ENCODE measurements at places on chromosomes 7 and 10.

- DNase-seq = no peak
Observed at GRCh38 chr7:135328053-135328452, 94.4 kb downstream of the STRA8 start.

DNA sequence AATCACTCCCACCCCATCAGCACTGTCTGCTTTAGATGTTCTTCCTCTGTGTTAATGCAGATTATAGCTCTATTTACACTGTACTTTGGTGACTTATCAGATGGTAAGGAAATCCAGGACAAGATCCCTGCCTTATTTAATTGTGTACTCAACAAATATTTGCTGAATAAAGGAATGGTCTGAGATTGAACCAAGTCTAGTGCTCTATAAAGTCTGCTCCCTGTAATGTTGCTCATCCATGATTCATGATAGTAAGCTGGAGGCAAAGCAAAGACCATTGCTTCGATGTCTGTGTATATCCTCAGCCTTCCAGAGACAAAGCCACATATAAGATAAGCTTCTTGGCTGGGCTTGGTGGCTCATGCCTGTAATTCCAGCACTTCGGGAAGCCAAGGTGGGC is 33.5 kb downstream of the PLCE1 start:
- DNase-seq = no peak

- no peak for DNase-seq
Observed at GRCh38 chr10:129932751-129933433, 31.2 kb downstream of the EBF3 start.

- DNase-seq = no peak
Observed at GRCh38 chr10:86294346-86295265, 72.0 kb downstream of the GRID1 start.

DNA sequence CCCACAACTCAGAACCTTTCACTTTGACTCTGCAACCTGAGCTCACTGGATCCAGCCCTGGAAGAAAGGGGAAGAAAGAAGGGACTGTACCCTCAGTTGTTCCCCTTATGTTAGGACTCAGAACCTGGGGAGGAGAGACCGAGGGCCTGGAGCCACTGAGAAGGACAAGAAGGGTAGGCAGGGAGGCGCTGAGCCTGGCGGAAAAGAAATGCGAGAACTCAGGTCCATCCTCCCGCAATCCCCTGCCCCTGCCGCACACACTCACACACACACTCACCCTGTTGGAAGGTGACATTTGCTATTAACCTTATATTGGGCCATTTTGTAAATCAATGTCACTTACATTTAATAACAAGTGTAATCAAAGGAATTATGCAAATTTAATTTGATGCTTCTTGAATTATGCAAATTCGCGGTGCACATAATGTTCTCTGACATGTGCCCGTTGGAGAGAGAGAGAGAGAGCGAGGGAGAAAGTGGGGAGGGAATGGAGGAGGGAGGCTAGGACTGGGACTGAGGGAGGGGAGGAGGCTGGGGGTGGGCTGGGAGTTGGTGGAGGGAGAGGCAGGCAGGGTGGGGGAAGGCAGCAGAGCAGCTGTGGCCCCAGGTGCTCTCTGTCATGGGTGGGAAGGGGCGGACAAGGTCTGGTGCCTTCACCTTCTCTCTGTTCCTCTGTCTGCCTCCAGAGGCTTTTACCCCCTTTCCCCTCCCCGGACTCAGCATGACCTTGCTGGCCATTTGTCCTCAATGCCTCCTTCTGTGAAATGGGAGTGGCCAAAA is 99.6 kb upstream of the PAX2 start:
- DNase-seq = no peak

GRCh38 chr7:100785878-100786277 is 41.4 kb downstream of the EPHB4 start:
- no peak for DNase-seq

DNA sequence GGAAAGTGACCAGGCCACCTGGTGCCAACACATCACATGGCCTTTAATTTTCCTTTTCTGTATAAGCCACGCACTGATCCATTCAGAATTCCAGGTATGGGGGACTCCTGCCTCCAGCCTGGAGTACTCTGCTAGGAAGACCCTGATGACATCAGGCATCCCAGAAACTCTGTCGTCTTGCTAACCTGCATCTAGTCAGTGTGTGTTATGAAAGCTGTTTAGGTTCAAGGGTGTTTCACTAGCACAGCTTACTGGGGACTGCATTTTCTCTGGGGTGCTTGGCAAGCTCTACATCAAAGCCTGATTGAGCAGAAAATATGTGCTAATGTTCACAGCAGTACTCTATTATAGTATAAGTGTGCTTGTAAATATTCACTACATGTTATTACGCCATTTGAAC is 100.6 kb upstream of the MGMT start:
- DNase-seq = no peak
